NT2/D1 (cell line): ENCODE measurements at places on chromosomes 11 and 22.

DNA sequence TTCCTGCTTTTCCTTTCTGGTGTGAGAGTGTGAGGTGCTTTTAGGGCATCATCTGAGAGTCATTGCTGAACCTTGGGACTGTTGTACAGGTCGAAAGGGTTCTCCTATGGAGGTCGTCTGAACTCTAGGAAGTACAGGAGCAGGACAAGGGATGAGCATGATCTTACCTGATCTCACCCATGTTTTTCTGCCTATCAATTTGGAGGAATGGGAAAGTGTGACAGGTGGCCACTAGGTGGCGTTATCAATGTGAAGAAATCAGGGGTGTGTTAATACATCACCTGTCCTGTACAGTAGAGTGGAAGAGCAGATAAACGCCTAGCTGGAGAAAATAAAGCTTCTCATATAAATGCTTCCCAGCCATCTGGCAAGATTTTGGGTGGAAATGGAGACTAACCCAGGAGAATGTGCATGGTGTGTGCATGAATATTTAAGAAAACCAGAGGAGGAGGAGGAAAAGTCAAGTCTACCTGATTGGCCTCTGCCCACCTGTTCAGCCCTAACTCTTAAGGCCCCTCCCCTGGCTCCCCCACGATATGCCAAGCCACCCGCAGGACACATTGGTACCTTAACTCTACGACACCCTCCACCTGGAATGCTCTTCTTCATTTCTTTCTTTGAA is 72.0 kb upstream of the NARS2 start:
- peak; percentile 48 for DNase-seq

- DNase-seq, result peak; percentile 92
Observed at GRCh38 chr11:61361741-61362541, at the start of the genes CYB561A3 and TMEM138. Gene CYB561A3 (minus strand): TSS chr11:61361882. CDS start chr11:61356713, 5,169 bp downstream. Gene TMEM138 (plus strand): TSS chr11:61362374. CDS start chr11:61364391, 2,017 bp downstream.

DNA sequence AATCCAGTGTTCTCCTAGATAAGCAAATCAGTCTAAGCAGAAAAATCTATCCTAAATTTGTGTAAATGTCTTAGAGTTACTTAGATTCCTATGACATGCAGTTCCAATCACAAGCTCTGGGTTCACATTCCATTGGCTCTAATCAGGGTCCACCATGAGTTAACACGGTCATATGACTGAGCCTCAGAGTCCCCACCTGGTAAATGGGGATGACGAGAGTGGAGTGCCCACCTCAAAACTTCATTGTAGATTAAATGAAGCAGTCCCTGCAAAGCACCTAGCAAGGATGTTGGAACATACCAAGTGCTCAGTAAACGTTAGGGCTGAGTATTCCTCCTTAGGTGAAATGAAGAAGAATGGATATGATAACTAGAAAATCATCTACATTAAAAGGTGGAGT is 3.1 kb downstream of the ETS1 start:
- no peak for DNase-seq

DNA sequence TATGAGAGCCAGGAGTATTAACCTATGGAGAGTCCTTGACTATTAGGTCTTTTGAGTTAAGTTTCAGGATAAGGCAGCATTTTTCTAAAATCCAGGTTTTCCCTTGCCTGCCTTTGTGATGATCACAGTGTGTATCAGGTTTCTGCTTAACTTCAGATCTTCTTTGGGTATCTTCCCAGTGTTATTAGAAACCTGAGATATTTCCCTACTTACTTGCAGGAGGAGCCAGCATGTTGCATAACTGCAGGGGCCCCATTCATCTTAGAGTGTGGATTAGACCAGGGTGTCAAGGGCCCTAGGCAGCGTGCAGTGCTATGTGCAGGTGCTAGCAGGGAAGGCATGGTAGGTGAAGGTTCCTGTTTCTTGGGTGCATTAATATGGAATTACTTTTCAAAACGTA is 69.5 kb downstream of the ZNRF3 start:
- no peak for DNase-seq

- DNase-seq, result no peak
Observed at GRCh38 chr22:39661842-39662685, 91.5 kb downstream of the CACNA1I start.

DNA sequence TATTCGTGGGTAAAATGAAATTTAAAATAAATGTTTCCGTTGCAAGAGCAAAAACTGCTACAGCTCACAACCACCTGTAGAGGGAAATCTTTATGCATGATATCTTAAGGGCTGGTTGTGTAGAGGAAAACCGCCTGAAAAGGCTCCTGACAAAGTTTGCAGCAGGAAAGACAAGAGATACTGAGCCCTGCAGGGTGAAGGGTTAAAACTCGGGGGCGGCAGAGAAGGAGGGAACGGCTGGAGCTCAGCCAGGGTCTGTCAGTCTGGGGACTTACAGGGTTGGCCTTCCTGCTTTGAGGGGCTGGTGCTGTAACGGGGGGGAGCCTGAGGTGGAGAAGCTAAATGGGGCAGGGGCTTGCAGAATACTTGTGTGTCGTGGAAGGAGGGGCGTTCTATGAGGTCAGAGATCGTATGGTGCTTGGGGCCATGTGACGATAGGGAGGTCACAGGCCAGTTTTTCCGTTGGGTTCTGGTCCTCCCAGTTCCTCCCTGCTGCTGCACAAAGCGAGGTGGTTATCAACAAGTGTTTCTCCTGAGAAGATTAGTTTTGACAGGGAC is 122.9 kb upstream of the HSD17B12 start:
- DNase-seq, result no peak

DNA sequence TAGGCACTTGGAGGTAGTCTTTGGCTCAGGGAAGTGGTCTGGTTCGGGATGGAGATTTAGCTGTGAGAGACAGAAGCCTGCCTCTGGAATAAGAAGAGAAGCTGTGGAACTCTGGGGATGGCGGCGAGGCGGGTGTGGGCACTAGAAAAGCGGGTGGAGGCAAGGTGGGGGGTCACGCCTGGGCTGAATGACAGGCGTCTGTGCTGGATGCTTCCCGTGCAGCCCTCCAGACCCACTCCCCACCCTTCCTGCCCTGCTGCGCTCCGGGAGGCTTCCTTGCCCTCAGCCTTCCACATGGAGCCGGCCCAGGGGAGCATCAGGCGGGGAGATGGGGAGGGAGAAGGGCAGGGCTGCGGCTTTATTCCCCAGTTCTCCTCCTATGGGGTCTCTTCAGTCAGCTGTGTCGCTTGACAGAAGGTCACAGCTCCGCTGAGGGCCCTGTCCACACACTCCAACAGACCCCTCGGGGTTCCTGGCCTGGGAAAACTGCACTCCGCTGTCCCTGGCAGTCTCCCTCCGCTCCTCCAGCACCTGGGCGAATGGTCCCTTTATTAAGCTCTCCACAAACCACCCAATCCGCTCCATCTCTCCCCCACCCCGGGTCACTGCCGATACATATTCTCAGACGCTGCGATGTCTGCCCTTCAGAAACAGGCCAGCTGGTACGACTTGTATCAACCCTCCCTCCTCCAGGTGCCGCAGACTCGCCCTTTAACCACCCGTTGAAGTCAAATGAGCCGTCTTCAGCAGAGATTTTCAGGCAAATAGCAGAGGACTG is 6.2 kb downstream of the DNAJB13 start:
- DNase-seq, result no peak

DNA sequence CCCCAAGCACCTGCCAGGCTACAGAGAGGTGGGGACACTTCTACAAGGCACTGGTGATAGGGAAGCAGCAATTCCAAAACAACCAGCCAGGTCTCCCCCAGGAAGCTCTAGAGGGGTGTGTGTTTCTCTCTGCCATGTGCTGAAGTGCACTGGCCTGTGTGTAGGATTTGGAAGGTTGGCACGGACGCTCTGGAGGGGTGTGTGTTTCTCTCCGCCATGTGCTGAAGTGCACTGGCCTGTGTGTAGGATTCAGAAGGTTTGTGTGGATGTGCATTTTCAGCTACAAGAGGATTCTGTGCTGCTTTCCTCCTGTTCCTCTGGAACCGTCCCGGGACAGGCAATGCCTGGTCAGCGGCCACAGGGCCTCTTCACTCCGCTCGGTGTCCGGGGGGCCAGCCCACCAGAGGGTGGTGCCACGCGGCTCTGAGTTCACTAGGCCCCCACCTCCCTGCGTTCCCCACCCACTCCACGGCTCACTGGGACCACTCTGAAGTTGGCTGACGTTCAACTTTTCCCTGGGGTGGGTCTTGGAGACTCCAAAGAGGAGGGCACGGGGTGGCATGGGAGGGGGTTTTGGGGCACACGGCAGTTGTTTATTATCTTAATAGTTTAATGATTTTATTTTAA is 552.8 kb downstream of the BRD1 start:
- DNase-seq, result no peak

DNA sequence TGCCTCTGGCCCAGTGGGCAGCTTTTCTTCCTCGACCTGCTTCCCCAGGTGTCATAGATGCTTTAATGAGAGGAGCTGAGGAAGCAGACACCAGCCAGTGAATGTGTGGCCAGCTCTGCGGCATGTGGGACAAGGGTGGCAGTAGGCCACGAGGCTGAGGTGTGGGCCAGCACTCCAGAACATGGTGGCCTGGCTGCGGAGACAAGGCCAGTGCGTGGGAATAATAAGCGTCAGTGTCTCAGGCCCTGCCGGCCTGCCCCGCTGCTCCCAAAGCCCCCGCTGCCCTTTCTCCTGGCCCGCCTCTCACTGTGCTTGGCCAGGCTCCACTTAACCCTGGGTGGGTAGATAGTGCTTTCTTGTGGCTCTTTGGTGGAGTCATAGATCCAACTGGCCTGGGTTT is 2.1 kb downstream of the MAPK8IP1 start:
- no peak for DNase-seq

GRCh38 chr22:38043151-38044039 is 13.8 kb upstream of the PICK1 start:
- no peak for DNase-seq

- DNase-seq, result no peak
Observed at GRCh38 chr11:12628314-12628713, 45.9 kb upstream of the TEAD1 start.

GRCh38 chr11:71580057-71581003 is 2.3 kb downstream of the KRTAP5-11 start:
- peak; percentile 18 for DNase-seq

- DNase-seq, result no peak
Observed at GRCh38 chr22:29509298-29509697, 29.3 kb downstream of the NEFH start.

DNA sequence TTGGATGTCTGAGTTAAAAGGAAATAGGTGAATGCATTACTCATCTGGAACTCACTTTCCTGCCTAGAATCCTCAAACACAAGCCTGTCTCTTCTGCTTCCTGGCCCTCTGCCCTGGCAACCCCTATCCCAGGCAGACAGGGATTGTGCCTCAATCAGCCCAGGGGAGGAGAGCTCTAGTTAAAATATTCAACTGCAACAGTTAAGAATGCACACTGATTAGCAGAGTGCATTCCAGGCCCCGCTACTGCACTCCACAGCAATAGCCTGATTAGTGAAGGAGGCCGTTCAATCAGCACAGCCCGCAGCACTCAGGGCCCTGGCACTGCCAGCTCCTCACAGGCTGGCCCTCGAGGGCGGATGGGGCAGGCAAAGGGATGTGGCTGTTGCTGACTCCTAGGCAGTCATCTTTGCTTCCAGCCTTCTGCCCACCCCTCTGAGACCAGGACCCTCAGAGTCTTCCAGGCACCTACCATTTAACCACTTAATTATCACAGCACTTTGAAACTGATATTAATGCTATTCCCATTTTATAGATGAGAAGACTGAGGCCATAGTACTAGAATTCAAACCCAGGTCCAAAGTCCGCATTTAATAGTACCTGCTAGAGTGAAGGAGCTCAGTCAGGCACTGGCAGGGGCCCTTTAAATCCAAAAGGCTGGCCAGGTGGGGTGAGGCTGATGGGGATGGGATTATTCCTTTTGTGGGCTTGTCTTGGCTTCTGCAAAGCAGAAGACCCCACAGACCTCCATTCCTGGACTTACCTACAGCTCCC is 435.3 kb downstream of the SOX6 start:
- no peak for DNase-seq
